ENCODE measurements at places on chromosomes 3 and 15. TPM values are rescaled to one million over a fixed set of nuclear protein-coding genes. Genes with fewer than 3 reads are reported as not detected.

DNA sequence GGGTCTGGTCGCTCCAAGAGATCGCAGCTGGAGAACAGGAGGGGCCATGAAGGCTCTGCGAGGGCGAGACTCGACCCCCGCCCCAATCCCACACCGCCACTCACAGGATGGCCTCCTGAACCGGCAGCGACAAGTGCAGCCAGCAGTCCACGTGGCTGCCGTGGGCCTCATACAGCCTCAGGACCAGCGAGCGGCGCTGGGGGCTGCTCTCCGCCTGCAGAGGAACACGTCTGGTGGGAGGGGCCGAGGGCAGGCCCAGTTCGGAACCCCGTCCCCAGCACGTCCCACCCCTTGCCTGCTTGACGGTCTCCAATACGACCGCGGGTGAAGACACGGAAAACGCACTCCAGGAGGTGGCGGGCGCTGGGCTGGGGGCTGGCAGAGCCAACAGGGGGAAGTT, 9.2 kb downstream of the NEIL1 start:
- H3K36me3 ChIP-seq = no peaks in the 10 kb centered on the region
- no peak overlapping the region for H3K4me3 ChIP-seq
- H3K4me1 ChIP-seq = no peaks in the 10 kb centered on the region

DNA sequence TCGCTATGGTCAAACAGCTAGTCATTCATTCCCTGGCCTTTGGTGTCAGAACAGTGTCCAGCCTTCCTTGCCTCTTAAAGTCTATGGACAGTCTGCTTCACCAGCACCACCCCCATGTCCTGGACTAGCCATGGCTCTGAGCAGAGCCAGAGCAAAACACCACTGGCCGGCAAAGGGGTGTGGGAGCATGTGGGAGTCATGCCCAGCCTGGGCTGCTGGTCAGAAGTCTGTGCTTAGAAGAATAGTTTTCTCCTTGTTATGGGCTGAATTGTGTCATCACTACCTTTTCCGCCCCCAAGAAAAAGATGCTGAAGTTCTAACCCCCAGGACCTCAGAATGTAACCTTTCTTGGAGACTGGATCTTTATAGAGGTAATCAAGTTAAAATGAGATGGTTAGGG, 132.9 kb upstream of the LPP start:
- H3K27me3 ChIP-seq = no peaks in the 10 kb centered on the region
- no peak for DNase-seq

- H3K27me3 ChIP-seq = no peaks in the 10 kb centered on the region
- H3K4me1 ChIP-seq = peaks cover 18% of the 10 kb centered on the region
- no peak for DNase-seq
- no peaks in the 10 kb centered on the region for H3K36me3 ChIP-seq
- H3K27ac ChIP-seq = no peak overlapping the region
- H3K4me3 ChIP-seq = peak overlapping the region; percentile 54
Observed at GRCh38 chr3:49718858-49719213, 648 bp downstream of the AMIGO3 start.

GRCh38 chr3:45943207-45943846, at the start of gene CXCR6:
TSS of gene CXCR6 (plus strand) at chr3:45943464. CDS start at chr3:45946482, 3,018 bp downstream.
- H3K27me3 ChIP-seq = no peaks in the 10 kb centered on the region

- no peaks in the 10 kb centered on the region for H3K36me3 ChIP-seq
- no peaks in the 10 kb centered on the region for H3K27me3 ChIP-seq
- H3K27ac ChIP-seq = no peak overlapping the region
Observed at GRCh38 chr15:101170568-101171350, 81.1 kb downstream of the CHSY1 start.

The CPNE4 gene
- total RNA-seq = not detected

DNA sequence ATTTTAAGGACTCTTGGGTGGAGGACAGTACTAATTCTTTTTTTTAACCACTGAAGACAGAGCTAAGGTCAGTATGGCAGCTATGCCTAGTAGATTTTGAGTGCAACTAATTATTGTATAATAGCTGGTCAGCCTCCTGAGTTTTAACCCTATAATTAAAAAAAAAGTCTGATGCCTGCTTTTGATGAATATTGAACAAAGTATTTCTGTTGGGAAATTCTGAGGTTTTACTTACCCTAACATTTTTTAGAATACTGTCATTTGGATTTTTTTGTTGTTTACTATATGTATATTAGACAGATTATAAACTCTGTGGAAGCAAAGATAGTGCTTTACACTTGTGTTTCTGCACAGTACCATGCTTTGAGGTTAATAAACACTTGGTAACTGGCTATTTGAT, 20.8 kb downstream of the TCF12 start:
- no peak for DNase-seq
- H3K27me3 ChIP-seq = no peaks in the 10 kb centered on the region
- no peaks in the 10 kb centered on the region for H3K4me1 ChIP-seq
- no peak overlapping the region for H3K27ac ChIP-seq
- no peak overlapping the region for H3K4me3 ChIP-seq

The C2CD4A gene
- 2.4 TPM for total RNA-seq

GRCh38 chr3:135145581-135145980, 350.5 kb downstream of the EPHB1 start:
- H3K27ac ChIP-seq = no peak overlapping the region
- H3K4me3 ChIP-seq = no peak overlapping the region
- H3K36me3 ChIP-seq = no peaks in the 10 kb centered on the region

- H3K27me3 ChIP-seq = no peaks in the 10 kb centered on the region
- H3K27ac ChIP-seq = no peak overlapping the region
- no peaks in the 10 kb centered on the region for H3K36me3 ChIP-seq
- H3K4me3 ChIP-seq = no peak overlapping the region
- H3K4me1 ChIP-seq = no peaks in the 10 kb centered on the region
Observed at GRCh38 chr3:167361306-167361705, 18.8 kb downstream of the ZBBX start.

DNA sequence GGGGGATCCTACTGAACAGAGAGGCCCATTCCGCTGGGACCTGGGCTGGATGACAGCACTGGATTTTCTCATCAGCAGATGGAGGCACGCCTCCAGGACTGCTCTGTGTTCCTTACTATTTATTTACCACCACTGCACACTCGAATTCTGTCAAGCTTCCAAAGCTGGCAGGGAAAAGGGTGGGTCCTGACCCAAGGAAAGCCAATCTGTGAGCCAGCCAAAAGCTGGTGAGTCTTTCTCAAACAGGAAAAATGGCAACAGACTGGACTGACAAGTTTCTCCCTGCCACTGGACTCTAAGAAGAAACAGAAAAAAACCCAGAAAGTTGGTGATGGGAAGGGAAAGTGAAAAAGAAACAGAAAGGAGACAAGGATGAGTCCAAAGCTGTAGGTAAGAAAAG, 37.8 kb downstream of the CD47 start:
- peak; percentile 36 for DNase-seq
- H3K4me1 ChIP-seq = no peaks in the 10 kb centered on the region
- H3K27ac ChIP-seq = no peak overlapping the region
- H3K36me3 ChIP-seq = no peaks in the 10 kb centered on the region
- H3K27me3 ChIP-seq = no peaks in the 10 kb centered on the region

DNA sequence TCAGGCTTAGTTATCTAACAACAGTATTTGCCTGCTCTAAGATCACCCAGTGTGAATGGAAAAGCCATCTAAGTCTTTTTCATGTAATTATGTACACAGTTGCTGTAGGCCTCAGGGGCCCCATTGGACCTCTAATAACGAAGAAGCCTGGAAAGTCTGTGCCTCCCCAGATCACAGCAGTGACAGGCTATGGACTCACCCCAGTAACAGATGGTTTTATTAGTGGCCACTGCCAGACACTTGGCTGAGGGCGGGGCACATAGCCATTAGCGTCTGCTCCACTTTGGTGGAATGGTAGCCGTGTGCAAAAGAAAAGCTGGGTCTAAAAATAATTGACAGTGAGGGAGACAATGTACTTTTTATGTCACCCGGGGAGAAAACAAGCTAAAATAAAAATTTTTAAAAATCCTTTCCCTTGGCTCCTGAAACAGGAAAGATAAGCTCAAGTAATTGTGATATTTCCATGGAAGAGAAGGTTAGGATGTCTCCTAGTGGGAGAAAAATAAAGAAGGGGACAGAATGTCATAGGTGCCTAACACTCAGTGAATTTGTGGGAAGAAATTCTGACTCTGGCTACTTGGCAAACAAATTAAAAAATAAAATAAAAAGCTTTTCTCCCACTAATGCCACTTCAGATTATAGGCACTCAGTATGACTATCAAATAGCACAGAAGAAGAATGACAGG, 44.3 kb upstream of the ZNF385D start:
- no peak for DNase-seq
- no peaks in the 10 kb centered on the region for H3K27me3 ChIP-seq
- no peaks in the 10 kb centered on the region for H3K36me3 ChIP-seq
- H3K27ac ChIP-seq = no peak overlapping the region
- no peaks in the 10 kb centered on the region for H3K4me1 ChIP-seq

- DNase-seq = no peak
- H3K27me3 ChIP-seq = no peaks in the 10 kb centered on the region
- no peak overlapping the region for H3K27ac ChIP-seq
- H3K4me1 ChIP-seq = peaks cover 3% of the 10 kb centered on the region
Observed at GRCh38 chr3:52401551-52401950, 43.4 kb downstream of the SEMA3G start.

DNA sequence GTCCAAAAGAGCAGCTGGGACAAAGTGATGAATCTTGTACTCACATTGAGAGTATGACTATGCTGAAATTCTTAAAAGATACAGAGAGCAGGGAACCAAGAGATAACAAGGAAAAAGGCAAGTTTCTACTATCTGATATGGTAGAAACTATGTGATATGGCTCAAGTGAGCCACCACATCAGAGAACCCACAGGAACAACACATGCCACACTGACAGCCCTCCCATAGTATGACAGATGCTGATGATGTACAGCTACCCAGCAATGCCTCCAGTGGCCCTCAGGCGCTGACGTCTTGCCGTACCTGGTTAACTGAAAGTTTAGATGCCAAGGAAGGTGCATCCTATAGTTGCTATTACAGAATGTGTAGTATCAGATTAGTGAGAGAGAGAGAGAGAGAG, 42.4 kb downstream of the CHAC1 start:
- H3K27me3 ChIP-seq = no peaks in the 10 kb centered on the region
- no peak overlapping the region for H3K27ac ChIP-seq
- no peak overlapping the region for H3K4me3 ChIP-seq
- peaks cover 7% of the 10 kb centered on the region for H3K36me3 ChIP-seq

The RAD51 gene
- 10.0 TPM for total RNA-seq

The APBA2 gene
- 0.77 TPM for total RNA-seq

DNA sequence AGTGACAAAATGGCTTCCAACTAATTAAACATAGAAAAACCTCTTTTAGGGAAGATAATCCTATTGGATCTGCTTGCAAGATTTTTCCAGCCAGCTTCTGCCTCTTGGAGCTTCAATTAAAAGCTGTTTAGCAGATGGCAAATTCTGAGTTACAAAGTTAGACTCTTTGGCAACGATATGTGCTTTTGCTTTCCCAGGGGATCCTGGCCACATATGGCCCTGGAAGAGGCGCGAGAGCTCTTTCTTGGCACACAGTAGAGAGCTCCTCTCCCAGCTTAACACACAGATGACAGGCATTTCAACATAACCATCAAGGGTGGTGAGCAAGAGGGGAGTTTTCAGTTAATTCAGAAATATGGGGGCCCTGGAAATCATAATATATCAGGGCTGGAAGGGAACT, 41.6 kb upstream of the GALNT15 start:
- no peaks in the 10 kb centered on the region for H3K36me3 ChIP-seq
- no peaks in the 10 kb centered on the region for H3K4me1 ChIP-seq
- peak; percentile 25 for DNase-seq
- no peaks in the 10 kb centered on the region for H3K27me3 ChIP-seq
- H3K27ac ChIP-seq = peak overlapping the region; percentile 9

- no peaks in the 10 kb centered on the region for H3K4me1 ChIP-seq
- H3K4me3 ChIP-seq = no peak overlapping the region
- no peak for DNase-seq
- H3K36me3 ChIP-seq = no peaks in the 10 kb centered on the region
- H3K27me3 ChIP-seq = no peaks in the 10 kb centered on the region
Observed at GRCh38 chr3:105402287-105402801, 35.6 kb downstream of the ALCAM start.

GRCh38 chr15:48966595-48967301, 3.0 kb upstream of the SHC4 start:
- H3K27ac ChIP-seq = no peak overlapping the region
- H3K4me3 ChIP-seq = no peak overlapping the region
- DNase-seq = no peak
- peaks cover 10% of the 10 kb centered on the region for H3K4me1 ChIP-seq

Data from colonic mucosa (tissue), 4 donors.